Naive thymus-derived CD4-positive, alpha-beta T cell (primary cell): ENCODE measurements at places on chromosomes 4 and X.

DNA sequence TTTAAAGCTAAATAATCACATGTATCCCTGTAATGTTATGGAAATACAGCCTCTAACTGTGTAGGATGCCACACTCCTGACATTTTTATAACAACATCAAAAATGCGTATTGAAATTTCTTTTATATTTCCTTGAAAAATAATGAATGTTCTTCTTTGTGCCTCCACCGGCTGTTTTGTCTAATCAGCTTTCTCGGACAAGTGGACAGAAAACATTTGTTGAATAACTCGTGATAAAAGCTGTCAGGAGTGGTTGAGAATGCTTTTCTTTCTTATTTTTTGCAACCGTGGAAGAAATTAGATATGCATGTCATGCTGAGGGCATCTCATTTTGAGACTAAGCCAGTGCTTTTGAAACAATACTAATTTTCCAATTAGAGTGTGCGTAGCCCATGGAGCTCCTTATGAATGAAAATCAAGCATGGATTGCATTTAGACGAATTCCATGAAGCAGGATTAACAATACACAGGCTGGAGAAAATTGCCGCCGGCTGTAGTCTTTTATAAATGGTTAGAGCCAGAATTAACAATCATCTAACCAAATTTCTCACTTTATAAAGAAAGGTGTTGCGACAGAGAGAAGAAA, 614.5 kb upstream of the LCORL start:
- no peak for DNase-seq

DNA sequence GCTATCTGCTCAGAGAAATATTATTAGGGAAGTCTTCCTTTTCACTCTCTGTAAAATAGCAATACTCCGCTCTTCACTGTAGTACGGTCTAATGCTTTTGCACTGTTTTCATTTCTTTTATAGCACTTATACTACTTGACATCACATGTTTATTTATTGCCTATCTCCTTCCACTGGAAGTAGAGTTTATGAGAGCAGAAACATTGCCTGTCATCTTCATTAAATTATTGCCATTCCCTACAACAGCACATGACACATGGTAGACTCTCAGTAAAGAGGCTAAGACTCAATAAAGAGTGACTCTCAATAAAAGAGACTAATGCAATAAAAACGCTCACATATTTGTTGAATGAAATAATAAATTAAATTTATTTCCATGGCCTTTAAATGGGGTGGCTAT, 241.3 kb upstream of the MAGEC2 start:
- DNase-seq, result no peak

- DNase-seq, result no peak
Measured at GRCh38 chr4:176546975-176547374, 227.2 kb downstream of the SPCS3 start.

DNA sequence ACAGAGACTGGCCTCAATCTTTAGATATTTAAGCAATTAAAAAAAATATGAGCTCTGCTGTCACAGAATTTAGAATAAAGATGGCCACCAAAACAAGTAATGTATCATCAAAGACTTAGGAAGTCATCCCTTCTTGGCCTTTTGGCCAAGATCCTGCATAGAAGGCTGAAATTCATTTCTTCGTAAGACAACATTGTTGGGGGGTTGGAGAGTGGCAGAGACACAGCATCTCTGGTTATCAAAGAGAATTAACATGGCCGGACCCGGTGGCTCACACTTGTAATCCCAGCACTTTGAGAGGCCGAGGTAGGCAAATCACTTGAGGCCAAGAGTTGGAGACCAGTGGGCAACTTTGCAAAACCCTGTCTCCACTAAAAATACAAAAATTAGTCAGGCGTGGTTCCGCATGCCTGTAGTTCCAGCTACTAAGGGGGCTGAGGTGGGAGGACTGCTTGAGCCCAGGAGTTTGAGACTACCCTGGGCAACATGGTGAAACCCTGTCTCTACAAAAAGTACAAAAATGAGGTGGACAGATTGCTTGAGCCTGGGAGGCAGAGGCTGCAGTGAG, 4.0 kb downstream of the PPM1K start:
- no peak for DNase-seq
